ENCODE measurements at places on chromosomes 5 and 9. TPM values are rescaled to one million over a fixed set of nuclear protein-coding genes. Genes with fewer than 3 reads are reported as not detected.

DNA sequence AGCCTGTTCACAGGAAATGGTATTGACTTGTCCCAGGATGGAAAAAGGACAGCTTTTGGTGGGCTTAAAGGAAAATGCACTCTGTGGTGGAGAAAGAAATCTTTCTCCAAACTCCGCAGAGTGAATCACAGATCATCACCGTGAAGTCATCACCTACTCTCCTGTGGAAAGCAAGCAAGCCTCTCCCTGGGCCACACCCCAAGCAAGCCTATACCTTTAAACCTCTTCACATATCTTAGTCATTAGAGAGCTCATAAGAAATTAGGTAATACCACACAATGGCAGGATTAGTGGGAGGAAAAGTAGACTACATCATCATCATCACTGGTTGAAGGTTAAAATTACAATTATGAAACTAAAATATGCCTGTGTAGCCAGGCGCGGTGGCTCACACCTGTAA is 23.2 kb downstream of the TLE1 start:
- DNase-seq: no peak

The TMEM171 gene
- 0.88 TPM for total RNA-seq

The PCDHGB1 gene
- not detected for total RNA-seq

GRCh38 chr5:179343719-179344430 is 1.4 kb downstream of the ADAMTS2 start:
- no peak for DNase-seq

- no peak for DNase-seq
Measured at GRCh38 chr5:136620016-136620419, 254.7 kb upstream of the TRPC7 start.

The TMEM141 gene
- total RNA-seq: 26.9 TPM

The GLDC gene
- total RNA-seq: not detected

DNA sequence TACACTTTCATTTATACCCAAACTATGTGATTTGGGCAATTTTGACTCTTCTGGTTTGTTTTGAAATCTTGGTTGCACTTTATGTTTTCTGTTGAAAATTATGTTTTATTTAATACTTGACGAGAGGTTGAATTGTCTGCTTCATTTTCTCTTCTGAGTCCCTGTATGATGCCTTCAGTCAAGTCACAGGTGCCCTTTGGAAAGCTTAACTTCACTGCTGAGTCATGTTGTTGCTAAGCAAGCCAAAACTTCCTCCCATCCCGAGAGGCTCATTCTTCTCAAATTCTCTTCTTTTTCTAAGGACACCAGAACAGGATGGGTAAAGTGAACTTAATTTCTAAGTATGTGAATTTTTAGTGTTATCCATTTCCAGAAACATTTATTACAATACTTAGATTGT is 455.3 kb upstream of the PTGER4 start:
- DNase-seq: no peak

- no peak for DNase-seq
Measured at GRCh38 chr5:76521240-76521758, 101.9 kb downstream of the F2RL2 start.

- no peak for DNase-seq
Measured at GRCh38 chr5:34676416-34676815, 20.3 kb downstream of the RAI14 start.

The DPP7 gene
- total RNA-seq: 233 TPM

GRCh38 chr9:92483627-92484545 is 1.6 kb upstream of the ASPN start:
- no peak for DNase-seq

DNA sequence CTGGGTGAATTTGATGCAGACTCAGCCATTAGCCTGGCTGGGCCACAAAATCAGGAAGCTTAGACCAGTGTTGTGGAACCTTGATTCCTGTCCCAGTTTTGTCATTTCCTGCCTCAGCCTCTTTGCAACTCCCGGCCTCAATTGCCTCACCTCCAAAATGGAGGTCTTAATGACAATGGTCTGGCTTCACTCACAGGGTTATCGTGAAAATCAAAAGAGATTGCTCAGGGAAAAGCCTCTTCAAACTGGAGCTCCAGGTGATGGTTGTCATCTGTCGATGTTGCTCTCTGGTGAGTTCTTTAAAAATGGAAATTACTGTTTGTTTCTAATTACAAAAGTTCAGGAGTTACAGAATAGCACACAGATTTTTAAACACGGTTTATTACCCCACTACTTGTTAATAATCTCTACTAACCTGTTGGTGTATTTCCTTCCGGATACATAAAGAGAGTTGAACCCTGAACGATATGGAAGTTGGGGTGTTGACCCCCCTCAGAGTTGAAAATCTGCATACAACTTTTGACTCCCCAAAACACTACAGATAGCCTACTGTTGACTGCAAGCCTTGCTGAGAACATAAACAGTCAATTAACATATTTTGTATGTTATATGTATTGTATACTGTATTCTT is 109.9 kb upstream of the CPEB4 start:
- no peak for DNase-seq

The SPOCK1 gene
- total RNA-seq: 0.09 TPM

- no peak for DNase-seq
Measured at GRCh38 chr5:113205807-113206206, 229.0 kb downstream of the TSSK1B start.

GRCh38 chr5:168177831-168178450 is 113.5 kb upstream of the WWC1 start:
- DNase-seq: no peak

GRCh38 chr9:130660326-130660682 is 4.1 kb upstream of the PRDM12 start:
- DNase-seq: no peak

GRCh38 chr9:8693464-8693863 is 893.9 kb upstream of the DMAC1 start:
- no peak for DNase-seq

The TENT4A gene
- total RNA-seq: 65.6 TPM

DNA sequence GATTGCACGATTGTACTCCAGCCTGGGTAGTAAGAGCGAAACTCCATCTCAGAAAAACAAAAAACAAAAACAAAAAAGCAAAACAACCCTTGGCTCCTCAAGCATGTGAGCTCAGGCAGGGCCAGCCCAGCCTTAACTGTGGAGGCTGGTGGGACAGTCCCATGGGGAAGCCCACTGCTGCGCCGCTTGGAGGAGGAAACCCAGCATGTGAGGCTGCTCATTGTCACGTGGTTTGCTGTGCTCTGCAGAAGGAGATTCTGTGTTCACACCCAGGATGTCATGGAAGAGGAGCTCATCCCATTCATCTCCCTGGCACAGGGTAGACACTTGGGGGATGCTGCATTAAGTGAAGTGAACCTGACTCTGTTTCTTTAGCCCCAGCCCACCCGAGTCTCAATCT is 4.0 kb downstream of the ZBED3 start:
- no peak for DNase-seq

The PRRX2 gene
- not detected for total RNA-seq

The CDH6 gene
- total RNA-seq: not detected

The VCAN gene
- 28.4 TPM for total RNA-seq

The EGFLAM gene
- total RNA-seq: not detected

- no peak for DNase-seq
Measured at GRCh38 chr5:166245556-166245955, 2045.9 kb upstream of the WWC1 start.

DNA sequence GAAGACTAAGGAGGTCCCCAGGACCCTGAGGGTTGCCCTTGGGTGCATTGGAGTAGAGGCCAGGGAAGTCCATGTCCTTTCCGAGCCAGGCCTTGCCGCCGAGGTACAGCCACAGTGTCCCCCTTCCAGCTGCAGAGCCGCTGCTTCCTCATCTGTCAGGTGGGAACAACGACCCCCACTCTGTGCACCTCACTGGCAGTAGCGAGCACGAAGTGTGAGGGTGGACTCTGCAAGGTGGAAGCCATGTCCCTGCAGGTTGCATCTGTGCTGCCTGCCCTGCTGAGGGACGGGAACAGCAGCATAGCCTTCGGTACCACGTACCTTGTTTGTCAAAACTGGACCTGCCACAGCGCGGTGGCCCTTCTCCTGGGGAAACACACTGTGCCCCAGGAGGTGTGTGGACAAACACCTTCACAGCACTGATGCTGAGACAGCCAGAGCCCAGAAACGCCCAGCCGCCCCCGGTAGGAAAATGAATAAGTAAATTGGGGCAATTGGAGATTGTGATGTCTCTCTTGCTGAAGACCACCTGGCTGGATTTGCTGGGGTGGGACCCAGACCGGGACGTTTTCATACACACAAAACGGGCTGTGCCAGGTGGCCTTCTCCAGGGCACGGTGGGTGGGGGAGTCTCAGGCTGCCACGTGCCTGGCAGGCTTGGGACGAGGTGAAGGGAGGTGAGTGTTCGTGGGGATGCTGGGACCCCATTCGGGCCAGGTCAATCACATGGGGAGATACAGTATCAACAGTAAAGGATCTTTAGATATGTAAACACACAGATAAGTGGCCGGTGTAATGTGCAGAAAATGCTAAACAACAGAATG is 157.3 kb downstream of the RXRA start:
- DNase-seq: no peak

- DNase-seq: no peak
Measured at GRCh38 chr9:75000835-75001234, 27.3 kb downstream of the CARNMT1 start.

GRCh38 chr5:167389537-167389936 is 901.9 kb upstream of the WWC1 start:
- DNase-seq: no peak

DNA sequence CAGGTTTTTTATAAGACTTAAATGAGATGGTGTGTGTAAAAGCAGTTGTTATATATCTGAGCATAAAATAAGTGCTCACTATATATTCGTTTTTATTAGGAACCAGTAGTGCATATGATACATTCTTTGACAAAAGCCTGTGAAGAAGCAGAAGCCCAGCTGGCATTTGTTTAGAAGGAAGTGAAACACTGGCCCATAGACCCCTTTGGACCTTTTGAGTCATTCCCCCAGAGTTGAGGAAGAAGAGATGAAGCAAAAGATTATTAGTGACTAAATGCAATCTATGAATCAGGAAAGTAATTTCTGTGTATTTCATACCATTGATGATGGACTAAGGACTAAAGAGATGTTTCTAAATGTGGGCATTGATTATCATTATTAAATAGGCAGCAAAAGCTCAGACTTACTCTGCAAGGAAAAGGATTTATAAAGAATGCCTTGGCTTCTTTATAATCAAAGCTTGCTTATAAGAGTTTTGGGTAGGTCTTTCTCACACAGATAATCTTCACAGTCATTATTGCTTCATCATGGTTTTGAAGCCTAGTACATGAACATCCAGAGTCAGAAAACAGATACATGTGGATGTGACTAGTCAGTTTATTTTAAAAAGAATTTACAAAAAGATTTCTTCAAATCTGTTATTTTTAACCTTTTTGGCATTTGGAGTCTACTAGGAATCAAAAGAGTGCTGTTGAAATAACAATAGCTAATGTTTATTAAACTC is 16.9 kb upstream of the FER start:
- no peak for DNase-seq

GRCh38 chr5:13250464-13251291 is 693.8 kb downstream of the DNAH5 start:
- DNase-seq: no peak

The ANKRD18B gene
- total RNA-seq: not detected

- DNase-seq: no peak
Measured at GRCh38 chr9:87716141-87716540, 9.8 kb upstream of the CTSL start.

The SPATA31A7 gene
- total RNA-seq: not detected

GRCh38 chr9:131010482-131011273 is 1.7 kb downstream of the LAMC3 start:
- no peak for DNase-seq

- DNase-seq: no peak
Measured at GRCh38 chr5:90398726-90399125, 10.8 kb downstream of the CETN3 start.

- DNase-seq: no peak
Measured at GRCh38 chr5:105638437-105638836, 2032.3 kb downstream of the EFNA5 start.

GRCh38 chr9:81687521-81688261 is 1.7 kb downstream of the TLE1 start:
- DNase-seq: peak; percentile 9

The GLRA1 gene
- total RNA-seq: not detected

The DNAJC21 gene
- total RNA-seq: 57.9 TPM

DNA sequence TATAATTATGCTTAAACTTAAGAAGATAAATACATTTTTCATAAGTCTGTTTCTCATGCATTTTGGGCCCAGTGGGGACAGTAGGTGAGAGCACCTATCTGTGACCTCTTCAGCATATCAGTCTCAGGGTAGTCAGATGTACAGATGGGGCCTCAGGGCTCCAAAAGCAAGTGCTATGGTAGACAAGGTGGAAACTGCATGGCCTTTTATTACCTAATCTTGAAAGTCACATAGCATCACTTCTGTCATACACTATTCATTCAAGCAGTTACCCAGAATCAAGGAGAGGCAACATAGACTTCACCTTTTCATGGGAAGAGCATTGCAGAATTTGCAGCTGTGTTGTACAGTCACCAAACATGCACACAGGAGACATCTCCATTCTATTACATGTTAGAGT is 94.8 kb downstream of the SV2C start:
- DNase-seq: no peak

GRCh38 chr5:102971676-102972293 is 148.2 kb downstream of the GIN1 start:
- no peak for DNase-seq

DNA sequence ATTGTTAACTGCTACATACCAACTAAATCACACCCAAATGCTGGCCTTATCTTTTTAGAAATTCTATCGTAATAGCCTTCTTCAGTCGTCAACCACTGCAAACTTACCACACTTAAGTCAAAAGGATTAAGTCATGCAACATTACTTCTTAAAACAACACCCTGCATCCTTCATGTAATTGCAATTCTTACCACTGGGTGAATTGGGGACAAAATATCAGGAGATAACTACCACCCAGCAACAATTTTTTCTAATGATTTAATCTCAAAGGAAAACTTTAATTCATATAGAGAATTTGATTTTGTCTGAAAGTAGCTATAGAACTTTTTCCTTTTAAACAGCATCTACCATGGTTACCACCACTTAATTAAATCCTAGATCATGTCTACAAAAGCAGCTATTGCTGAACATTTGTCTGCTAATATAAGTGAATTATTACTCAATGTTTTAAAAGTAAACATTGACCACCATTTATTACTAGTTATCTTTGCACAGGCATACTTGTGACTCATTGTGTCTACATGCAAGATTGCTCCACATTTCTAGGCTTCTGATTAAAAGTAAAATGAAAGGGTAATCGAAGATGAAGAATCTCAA is 10.5 kb downstream of the MLLT3 start:
- DNase-seq: peak; percentile 46

The ECSCR gene
- not detected for total RNA-seq

The SHOC1 gene
- total RNA-seq: not detected

GRCh38 chr5:149745212-149745942 is 15.3 kb downstream of the PPARGC1B start:
- DNase-seq: no peak

- no peak for DNase-seq
Measured at GRCh38 chr5:154878642-154879335, 20.4 kb downstream of the CNOT8 start.
